ENCODE measurements at places on chromosomes 2 and 18.
A peak's percentile ranks its signal among the peaks of the same experiment; 100 is the strongest.

GRCh38 chr2:211371465-211371864, 815.1 kb downstream of the CPS1 start:
- no peak for DNase-seq

GRCh38 chr2:111050701-111051376, 69.9 kb upstream of the BCL2L11 start:
- no peak for DNase-seq

GRCh38 chr2:33213648-33214047, 262.8 kb upstream of the RASGRP3 start:
- DNase-seq, result no peak

- DNase-seq, result no peak
These were observed 3.2 kb upstream of the MPP4 start for GRCh38 chr2:201701646-201702045.

GRCh38 chr2:53852532-53852931, 7.2 kb downstream of the GPR75 start:
- no peak for DNase-seq

DNA sequence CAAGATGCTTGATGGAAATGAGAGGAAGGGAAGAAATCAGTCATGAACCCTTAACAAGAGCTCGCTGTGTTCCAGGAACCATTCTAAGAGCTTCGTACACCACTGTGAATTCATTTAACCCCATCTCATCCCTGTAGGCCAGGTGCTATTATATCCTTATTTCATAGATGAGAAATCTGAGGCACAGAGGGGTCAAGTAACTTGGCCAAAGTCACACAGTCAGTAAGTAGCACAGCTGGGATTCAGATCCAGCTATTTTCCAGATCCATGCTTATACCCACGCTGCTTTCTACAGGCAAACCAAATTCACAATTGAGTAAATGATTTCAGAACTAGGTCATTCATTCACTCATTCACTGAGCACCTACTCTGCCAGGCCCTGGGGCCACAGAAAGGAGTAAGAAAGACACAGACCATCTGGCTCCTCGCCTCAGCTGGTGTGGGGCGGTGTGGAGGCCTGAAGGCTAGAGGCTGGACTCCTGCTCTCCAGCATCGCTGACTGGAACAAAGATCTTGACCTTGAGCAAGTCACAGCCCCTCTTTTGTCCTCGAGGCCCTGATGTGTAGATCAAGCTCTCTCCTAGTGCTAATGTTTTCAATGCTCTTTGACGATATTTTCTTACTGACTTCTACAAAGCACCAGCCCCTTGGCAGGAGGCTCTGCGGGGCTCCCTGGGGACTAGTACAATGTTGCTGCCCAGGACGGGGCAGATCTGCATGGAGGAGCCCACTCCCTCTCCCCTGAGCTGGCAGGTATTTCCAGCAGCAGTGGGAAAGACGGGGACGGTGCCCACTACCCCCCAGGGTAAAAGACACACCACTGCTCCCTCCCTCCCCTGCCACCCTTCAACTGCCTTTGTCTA, 26.5 kb downstream of the STEAP3 start:
- DNase-seq, result no peak

DNA sequence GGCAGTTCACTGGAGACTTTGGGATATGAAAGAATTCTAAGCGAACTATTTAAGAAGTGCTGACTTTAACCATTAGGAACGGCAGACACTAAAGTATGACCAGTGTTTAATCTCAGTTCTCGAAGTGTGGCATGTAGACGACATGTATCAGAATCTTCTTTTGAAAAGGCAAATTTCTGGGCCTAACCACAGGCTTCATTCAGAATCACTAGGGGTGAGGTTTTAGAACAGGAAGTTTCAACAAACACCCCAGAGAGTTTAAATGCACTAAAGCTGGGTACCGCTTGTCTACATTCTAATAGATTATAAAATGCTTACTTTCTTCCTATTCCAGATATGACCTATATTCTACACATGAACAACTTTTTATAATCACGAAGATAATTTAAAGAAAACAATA, 180.3 kb downstream of the ANKRD44 start:
- no peak for DNase-seq

DNA sequence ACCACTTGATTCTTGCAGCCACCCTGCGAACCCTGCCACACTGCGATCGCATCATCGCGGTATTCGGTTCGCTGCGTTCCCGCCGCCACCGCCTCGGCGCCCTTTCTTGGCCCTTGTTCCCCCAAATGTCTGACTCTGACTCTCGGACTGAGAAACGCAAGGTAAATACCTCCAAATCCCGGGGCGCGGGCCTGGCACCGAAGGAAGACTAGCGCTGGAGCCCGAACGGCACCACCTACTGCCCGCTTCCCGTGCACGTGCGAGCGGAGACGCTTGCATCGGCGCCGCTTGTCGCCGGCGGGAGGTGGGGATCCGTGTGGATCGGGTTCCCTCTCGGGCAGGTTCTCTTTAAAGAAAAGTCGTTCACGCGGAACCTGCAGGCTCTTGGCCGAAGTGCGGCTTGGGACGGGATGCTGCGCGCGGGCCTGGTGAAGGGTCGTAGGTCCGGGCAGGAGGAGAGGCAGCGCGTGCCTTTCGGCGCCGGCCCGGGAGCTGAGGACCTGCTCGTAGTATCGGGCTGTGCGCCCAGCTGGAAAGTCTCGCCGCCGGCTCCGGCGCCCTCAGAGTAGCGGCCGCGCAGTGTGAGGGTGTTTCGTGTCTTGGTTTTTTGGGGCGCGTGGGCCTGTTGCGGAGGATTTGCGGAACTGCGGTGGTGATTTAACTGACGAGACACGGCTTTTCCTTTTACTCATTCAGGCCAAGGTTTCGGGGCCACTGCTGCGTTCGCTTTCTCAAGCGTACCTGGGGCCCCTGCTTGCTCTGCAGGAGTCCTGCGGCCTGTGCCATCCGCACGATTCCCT, 514 bp downstream of the BCL2L11 start:
- DNase-seq, result peak; percentile 48

DNA sequence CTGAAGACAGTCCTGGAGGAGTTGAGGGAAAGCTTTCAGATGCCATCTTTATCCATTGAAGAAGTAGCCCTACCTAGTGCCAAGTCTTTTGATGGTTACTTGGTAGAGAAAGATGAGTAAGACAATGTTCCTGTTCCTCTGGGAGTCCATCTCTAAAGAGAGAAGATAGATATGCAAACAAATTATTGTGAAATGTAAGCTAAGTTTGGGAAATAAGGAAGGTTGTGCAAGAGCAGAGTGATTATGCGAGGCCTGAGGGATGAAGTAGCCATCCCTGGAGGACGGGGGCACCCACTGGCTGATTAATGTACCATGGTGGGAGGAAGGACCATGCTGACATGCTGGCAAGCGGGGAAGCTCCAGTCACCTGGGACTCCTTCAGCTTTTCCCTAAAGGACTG, 994 bp upstream of the DTNA start:
- peak; percentile 90 for DNase-seq

- no peak for DNase-seq
These were observed 21.3 kb downstream of the PPP3R1 start for GRCh38 chr2:68231061-68231372.

- DNase-seq, result no peak
These were observed 1157.4 kb downstream of the RPIA start for GRCh38 chr2:89848763-89849368.

GRCh38 chr2:62382757-62383156, 123.2 kb downstream of the TMEM17 start:
- DNase-seq, result peak; percentile 76

GRCh38 chr18:54958704-54959625, at the start of gene CCDC68:
Gene CCDC68 (minus strand): TSS chr18:54959461. CDS start chr18:54942791, 16,670 bp downstream.
- peak; percentile 50 for DNase-seq

DNA sequence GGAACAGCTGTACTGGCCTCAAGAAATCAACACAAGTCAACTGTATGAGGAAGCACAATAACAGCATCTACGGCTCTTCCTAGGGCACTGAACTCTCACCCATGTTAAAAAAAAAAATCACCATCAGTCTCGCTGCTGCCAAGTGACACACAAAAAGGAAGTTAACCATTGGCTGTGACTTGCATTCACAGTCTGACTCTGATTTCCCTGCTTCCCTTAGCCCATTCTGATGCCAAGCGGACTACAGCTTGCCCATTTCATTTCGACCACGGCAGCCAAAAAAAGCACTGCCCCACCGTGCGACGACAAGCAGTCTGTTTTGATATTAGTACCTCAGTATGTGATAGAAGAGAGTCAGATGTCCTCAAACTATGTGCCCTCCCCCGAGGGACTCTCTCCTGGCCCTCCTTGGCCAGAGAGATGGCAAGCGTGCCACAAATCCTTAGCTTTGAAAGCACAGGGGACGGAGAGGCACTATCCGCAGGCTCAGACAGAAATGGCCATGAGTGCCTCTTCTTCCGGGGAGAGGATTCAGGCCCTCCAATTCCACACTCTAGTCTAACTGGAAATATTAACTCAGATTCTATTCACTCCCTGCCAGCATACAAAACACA, 250.0 kb downstream of the TCF4 start:
- no peak for DNase-seq

GRCh38 chr2:160051371-160051800, 11.0 kb downstream of the PLA2R1 start:
- peak; percentile 41 for DNase-seq

GRCh38 chr2:45652090-45653031, 886 bp downstream of the PRKCE start:
- DNase-seq, result peak; percentile 45

- DNase-seq, result no peak
These were observed 21.9 kb downstream of the ASXL2 start for GRCh38 chr2:25856377-25856776.

- DNase-seq, result peak; percentile 65
These were observed 36.5 kb upstream of the GLS start for GRCh38 chr2:190843890-190844699.

DNA sequence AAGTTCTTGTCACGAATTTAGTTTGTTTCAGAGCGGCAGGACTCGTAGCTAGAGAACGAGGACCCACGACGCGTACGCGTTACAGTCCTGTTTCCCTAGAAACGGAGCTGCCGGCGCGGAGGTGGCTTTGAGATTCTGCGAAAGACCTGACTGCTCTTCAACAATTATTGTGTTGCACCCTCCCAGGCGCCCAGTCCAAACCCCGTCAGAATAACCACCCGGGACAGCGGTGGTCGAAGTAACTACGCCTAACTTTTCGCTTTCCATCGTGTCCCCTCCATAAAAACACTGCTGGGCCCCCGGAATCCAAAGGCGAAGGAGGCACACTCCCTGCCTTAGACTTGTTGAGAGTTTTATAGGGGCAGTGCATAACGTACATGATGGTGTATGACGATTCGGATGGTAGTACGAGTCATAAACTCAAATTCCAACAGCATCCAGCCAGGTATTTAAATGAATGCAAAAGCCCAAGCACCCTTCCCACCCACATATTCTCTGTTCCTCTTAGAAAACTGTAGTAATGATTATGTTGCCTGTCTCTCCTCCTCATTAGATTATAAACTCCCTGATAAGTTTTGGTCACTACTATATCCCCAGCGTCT, 651 bp upstream of the STAM2 start:
- peak; percentile 33 for DNase-seq

- no peak for DNase-seq
These were observed 2.0 kb downstream of the WDR35 start for GRCh38 chr2:19987936-19988335.
